ENCODE measurements at places on chromosomes 2 and 18.

DNA sequence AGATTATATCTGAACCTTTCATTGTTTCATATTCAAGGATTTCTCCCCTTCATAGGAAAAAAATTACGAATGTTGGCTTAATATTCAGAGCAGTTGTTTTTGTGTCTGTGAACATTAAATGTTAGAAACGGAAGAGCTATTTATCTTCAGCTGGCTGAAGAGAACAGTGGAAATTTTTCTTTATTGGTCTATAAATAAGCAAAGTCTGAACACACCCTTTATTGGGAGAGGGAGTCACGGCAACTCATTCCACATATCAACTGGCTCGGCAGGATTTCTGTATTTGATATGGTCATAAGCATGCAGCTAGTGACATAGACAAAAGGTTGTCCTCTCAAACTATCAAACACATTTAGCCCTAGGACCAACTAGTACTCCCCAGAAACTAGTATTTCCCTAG, 468.4 kb upstream of the HNRNPA3 start:
- DNase-seq, result no peak

GRCh38 chr18:2893676-2894075, 46.9 kb downstream of the EMILIN2 start:
- no peak for DNase-seq

- DNase-seq, result no peak
Measured at GRCh38 chr2:51420511-51420910, 388.6 kb upstream of the NRXN1 start.

DNA sequence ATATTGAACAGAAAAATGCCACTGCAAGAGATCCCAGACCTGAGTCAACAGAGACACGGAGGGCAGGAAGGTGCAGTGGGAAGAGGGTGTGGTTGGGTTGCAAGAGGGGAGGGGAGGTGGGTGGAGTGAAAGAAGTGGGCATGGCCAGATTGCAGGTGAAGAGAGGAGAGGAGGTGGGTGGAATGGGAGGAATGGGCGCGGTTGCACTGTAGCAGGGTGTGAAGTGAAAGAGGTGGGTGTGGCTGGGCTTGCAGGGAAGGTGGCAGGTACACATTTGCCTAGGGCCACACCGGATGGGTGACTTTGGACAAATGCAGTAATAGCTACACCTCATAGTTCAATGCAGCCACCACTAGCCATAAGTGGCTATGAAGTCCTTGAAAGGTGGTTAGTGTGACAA, 71.1 kb downstream of the DOCK10 start:
- no peak for DNase-seq

GRCh38 chr2:118748245-118748885, 99.1 kb downstream of the EN1 start:
- no peak for DNase-seq

DNA sequence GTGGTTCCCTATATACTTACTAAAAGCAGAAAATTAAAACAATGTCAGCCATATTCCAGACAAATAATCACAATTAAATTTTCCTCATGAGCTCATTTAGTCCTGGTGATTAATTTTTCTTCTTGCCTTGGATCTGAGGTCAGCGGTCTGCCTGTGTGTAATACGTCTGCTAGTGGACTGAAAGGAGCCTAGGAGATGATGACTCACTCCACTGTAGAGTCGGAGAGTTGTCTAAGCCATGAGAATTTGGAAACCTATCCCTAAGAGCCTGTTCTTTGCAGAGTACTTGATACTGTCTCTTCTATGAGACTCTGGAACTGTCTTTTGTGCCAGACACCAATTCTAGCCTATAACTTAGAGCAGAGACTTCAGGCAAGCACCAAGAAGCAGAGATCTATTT, 94.2 kb upstream of the RAB27B start:
- no peak for DNase-seq

DNA sequence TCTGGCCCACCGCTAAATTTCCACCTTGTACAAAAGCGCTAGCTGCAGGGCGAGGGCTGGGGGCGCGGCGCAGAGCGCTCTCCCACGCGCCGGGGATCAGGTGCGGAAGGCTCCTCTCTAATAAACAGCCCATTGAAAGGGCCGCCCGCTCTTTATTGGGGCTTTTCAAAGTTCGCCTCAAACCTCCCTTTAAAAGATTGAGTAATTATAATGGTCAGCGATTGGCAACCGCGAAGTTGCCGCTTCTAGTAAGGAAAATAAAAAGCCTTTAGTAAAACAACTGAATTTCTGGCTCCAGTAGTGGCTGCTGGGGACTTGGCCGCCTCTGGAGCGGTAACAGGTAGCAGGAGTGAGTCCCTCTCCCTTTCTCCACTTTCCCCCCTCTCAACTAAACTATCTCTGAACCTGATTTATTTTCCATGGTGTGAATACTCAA, 755 bp downstream of the NEUROD1 start:
- DNase-seq, result no peak

DNA sequence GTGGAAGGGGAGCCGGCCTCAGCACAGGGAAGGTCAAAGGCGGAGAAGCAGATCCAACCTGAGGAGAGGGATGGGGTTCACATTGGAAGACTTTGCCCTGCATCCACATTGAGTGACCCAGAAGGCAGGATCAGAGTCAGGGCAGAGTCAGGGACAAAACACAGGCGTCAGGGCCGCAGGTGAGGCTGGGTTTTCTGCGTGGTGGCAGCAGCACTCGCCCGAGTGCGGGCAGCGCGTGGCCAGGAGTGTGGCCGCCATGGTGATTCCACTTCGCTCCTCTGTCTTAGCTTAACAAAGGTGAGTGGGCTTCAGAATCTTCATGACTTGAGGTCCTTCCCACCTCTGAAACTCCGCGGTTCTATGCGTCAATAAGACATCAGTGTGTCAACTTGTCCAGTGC, 476.9 kb upstream of the SMIM21 start:
- DNase-seq, result no peak

GRCh38 chr2:145750144-145750543, 1230.2 kb upstream of the ZEB2 start:
- no peak for DNase-seq

- DNase-seq, result no peak
Measured at GRCh38 chr18:37701967-37702366, 136.4 kb upstream of the CELF4 start.

- no peak for DNase-seq
Measured at GRCh38 chr2:31947871-31948270, 62.9 kb downstream of the MEMO1 start.

DNA sequence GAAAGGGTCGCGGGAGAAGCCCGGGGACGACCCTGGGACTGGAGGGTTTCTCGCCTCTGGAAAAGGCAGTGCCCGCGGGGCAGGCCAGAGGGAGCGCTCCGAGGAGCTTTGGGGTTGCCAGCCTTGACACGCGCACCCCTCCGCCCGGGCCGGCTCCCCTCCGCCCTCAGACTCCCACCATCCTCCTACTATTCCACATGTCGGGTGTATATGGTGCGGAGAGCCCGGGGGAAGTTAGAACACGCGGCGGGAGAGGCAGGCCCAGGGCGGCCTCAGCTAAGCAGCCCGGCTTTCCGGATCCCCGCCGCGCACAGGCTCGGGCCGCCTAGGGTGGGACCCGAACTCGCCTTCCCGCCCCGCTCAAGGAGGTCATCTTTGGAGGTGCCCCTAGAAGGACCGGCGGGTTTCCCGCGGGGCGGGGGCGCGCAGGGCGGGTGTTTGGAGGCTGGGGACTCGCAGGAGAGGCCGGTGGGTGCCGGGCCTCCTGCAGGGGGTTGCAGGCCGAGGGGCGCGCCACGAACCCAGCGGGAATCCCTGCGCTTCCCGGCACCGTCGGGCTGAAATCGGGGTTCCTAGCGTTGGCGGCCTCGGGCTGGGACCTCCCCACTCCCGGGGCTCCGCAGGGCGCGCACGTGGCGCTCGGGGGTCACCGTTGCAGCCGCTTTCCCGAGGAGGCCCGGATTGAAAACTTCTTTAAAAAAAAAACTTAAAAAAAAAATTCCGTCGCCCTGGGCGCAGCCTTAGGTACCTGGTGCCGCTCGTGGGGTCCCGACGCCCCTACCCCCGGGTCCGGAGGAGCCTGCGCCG, 3.7 kb downstream of the NFATC1 start:
- no peak for DNase-seq

DNA sequence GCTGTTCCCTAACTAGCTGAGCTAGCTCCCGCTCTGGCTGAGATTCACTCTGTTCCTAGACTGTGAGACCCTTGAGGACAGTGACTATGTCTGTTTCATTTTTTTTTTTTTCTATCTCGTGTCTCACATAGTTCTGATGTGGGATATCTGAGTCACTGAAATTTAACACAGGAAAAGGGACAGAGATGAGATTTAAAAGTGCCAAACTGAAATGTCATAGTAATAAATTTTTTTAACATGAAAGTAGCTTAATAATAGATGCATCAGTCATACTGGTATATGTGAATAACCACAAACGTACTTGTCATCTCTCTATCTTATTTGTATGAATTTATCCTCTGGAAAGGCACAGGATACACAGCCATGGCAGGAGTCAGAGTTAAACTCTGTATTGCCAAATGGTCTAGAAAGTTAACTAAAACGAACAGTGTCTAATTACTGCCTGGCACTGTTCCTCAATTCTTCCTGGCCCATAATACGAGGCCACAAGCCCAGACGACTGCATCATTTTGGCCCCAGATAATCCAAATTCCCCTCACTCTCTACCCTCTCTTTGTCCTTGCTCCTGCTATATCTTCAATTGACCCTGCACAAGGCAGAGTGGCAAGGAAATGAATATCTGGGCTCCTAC, 87.5 kb downstream of the SATB2 start:
- no peak for DNase-seq

- no peak for DNase-seq
Measured at GRCh38 chr2:12227941-12228608, 481.6 kb downstream of the LPIN1 start.

- DNase-seq, result no peak
Measured at GRCh38 chr2:162155093-162155492, 3.0 kb upstream of the GCG start.

DNA sequence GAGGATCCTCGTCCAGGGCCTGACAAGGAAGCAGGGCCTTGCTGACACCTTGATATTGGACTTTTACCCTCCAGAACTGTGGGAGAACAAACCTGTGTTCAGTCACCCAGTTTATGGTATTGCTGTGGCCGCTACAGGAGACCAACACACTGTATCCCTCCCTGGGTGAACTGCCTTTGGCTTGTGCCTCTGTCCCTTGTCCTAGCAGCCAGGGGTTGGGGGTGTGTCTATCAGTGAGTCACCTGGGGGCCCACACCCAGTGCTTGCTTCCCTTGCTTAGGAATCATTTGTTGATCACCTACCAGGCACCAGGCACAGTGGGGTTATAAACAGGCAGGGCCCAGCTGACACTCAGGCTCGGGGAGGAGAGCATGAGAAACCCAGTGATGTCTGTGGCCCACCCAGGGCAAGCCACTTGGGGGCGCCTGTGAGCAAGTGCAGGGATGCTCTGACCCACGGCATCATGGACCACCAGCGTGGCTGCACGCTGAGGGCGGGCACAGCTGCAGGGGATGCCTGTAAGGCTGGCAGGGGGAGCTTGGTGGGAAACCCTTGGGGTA, 17.1 kb downstream of the TMEM185B start:
- DNase-seq, result no peak

- no peak for DNase-seq
Measured at GRCh38 chr2:195929531-195929930, 139.1 kb downstream of the DNAH7 start.

DNA sequence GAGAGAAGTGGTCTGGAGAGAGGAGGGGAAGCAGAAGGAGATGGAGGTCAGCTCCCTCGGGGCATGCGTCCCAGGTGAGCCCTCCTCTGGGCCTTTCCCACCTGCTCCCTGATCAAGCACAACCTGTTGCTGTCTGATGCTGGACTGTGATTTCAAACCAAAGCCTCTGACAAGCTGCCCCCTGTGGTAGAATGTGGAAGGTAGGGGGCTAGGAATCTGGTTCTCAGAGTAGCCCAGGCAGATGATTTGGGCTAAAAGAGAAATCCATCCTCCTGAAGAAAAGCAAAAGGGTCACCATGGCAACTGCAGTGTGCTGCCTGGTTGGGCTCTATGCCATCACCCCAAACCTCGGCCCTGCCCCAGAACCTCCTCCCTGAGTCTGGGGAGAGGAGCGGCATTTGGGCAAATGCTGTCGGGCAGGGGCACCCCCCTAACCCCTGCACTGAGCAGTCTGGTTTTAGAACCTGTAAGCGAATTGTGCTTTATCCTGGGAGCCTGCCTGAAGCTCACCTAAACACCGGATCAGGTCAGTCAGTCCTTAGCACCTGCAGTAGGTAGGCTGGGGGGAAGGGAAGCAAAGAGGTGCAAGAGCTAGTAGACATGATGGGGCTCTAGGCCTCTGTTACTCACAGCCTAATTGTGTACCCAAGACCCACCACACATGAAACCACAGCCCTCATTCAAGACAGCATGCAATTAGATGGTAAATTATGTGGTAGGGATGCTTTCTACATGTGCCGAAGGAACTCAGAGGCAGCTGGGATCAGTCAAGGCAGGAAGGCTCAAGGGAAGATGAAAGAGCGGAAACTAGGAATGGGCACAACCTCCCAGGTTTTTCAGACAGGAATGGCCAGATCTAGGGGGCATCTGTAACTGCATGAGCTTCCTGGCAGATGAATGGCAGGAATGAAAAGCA, 83.5 kb downstream of the DNMT3A start:
- no peak for DNase-seq

DNA sequence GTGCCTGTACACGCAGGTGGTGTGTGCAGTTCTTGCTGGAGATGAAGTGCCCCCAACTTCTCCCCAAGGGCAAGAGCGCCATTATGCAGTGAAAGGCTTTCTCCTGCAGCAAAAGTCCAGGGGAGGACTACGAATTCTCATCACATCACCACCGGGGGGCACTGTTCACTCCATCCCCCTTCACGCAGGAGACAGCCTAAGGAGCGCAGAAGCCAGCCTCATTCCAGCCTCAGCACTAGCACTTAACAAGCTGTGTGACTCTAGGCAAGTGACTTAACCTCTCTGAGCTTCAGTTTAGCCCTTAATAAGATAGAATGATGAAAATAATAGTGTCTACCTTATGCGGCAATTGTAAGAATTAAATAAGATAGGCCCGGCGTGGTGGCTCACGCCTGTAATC, 32.3 kb downstream of the DNMT3A start:
- DNase-seq, result no peak

DNA sequence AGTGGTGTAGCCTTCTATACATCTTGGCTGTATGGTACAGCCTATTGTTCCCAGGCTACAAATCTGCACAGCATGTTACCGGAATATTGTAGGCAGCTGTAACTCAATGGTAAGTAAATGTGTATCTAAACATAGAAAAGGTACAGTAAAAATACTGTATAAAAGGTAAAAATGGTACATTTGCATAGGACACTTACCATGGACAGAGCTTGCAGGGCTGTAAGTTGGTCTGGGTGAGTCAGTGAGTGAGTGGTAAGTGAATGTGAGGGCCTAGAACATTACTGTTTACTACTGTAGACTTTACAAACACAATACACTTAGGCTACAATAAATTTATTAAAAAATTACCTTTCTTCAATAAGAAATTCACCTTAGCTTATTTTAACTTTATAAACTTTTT, 3.7 kb upstream of the MRPS9 start:
- DNase-seq, result no peak

GRCh38 chr2:200086911-200087310, 131.5 kb downstream of the MAIP1 start:
- DNase-seq, result no peak

DNA sequence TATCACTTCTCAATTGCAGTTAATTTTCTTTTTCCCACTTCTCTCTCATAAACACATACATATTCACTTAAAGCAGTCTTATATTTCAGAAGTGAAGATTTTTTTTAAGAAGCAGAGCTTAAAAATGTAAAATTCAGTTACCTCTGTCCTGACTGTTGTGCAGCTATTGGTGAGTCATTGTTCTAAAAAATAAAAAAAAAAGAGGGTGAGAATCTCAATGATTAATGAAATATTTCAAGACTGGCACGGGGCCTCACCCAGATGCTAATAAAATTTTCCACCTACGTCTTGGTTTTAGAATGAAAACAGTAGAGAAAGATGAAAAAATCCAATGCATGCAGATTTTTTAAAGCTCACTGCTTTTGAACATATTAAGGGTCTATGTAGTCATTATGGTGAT, 67.7 kb downstream of the RDH14 start:
- DNase-seq, result no peak

Data from brain pericyte (primary cell).